ENCODE measurements at places on chromosomes 3 and 15. TPM values are rescaled to one million over a fixed set of nuclear protein-coding genes. Genes with fewer than 3 reads are reported as not detected.

The RSL24D1 gene
- 61.8 TPM for total RNA-seq

The LRTM1 gene
- total RNA-seq: not detected

The GPR62 gene
- not detected for total RNA-seq

- DNase-seq: no peak
Measured at GRCh38 chr3:194836661-194837060, 151.0 kb downstream of the FAM43A start.

- no peak for DNase-seq
Measured at GRCh38 chr3:8982509-8982908, 19.2 kb upstream of the RAD18 start.

- DNase-seq: no peak
Measured at GRCh38 chr3:37028329-37028728, 35.0 kb downstream of the MLH1 start.

- DNase-seq: no peak
Measured at GRCh38 chr15:64653757-64654156, 121.6 kb downstream of the RBPMS2 start.

- no peak for DNase-seq
Measured at GRCh38 chr15:63045465-63045840, 2.9 kb downstream of the TPM1 start.

DNA sequence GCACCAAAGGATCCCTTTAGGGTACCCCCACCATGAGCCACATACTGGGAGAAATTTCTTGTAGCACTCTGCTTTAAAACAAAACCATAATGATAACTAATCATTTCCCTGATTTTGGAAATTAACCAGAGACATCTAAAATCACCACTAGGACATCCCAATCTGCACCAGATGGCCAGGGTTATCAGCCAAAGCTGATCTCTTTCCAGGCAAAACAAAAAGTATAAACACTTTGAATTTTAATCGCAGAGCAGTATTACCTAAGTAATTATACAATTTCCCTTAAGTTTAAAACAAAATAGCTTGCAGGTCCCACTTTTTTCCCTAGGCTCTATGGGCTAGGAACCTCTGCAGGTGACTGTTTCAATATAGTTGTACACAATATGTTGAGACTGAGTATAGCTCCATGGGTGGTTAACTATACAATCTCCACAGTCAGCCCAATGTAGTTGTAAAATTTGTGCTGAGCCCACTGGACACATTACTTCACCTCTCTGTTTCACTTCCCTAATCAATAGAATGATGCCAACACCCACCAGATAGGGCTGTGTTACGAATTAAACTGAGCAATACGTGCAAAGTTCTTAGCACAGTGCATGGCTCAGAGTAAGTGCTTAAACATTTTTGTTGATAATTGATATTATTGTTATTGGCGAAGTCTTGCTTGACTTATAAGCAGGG is 629 bp upstream of the NOX5 start:
- no peak for DNase-seq

DNA sequence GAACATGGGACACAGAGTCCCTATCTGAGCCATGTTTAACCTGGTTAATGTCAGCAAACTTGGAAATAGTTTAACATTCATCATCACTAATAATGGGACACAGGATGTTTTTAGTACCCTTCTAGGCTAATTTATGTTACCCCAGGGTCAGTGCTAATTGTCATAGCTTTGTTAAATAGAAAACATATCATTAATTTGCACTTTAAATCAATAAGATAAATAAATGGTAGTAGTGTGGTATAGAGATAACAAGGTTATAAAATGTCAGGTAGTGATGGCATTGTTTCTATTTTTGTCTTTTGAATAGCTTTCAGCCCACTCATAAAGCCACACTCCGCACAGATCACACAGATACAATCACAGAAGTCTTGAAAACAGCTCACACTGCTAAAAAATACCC is 534.9 kb downstream of the MECOM start:
- no peak for DNase-seq
